Omental fat pad (tissue), 4 donors: ENCODE measurements at places on chromosomes 5 and 9.

DNA sequence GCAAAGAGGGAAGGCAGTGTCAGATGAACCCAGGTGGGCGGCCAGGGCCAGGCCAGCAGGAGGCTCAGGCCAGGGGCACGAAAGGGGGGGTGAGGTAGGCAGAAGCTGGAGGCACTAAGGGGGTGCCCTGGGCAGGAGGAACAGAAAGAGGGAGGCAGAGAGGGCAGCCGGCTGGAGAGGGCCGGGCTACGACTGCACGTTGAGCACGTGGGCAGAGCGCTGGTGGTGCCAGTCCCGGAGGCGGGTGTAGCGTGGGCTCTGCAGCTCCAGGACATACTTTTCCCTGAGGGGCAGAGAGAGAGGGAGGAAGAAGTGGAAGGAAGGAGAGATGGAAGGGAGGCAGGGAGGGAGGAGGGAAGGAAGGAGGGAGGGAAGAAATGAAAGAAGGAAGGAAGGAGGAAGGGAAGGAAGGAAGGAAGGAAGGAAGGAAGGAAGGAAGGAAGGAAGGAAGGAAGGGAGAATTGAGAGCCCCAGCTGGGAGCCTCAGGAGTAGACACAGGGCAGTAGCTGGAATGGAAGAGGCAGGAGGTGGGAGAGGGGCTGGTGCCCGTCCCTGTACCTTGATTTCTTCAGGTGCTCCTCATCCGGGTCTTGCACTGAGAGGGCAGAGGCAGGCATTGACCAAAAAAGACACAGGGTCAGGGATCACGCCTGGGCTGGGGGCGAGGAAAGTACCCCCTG is 7.0 kb downstream of the PDLIM7 start:
- no peak for DNase-seq

DNA sequence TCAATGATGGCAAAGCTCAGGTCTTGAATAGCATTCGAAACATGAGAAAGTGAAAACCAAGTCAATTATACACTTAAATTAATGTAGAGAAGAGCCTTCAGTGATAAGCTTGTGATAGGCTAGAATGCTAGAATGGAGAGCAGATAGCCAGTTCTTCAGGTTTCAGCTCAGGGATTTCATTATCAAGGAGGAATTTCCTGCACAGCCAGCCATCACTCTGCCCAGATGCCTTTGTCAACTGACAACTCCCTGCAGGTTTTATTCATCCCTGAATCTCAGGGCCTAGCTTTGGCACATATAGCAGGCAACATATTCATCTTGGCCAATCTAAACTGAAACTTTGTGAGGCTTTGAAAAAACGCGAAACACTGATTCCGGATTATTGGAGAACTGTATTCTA is 199.3 kb upstream of the CDH6 start:
- DNase-seq: no peak

GRCh38 chr9:100679834-100680233 is 102.0 kb downstream of the CAVIN4 start:
- no peak for DNase-seq

GRCh38 chr9:69527454-69527853 is 144.7 kb downstream of the APBA1 start:
- DNase-seq: no peak

GRCh38 chr5:108858959-108859358 is 111.3 kb downstream of the FER start:
- DNase-seq: no peak

DNA sequence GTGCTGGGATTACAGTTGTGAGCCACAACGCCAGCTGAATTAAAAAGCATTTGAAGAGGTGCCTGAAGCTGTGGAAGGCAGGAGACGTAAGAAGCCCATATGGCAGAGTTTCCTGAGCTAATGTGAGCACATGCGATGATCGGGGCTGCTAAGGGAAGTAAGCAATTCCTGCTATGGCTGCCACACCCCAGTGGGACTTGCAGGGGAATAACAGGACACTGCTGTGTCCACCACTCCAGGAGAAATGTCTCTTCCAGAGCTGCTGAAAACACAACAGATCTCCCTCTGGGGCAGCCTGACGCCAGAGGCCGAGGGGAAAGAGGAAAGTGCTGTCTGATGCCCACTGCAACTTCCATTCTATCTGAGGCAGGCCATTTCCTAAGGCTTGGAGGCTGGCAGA is 46.2 kb upstream of the ANKRD55 start:
- no peak for DNase-seq

DNA sequence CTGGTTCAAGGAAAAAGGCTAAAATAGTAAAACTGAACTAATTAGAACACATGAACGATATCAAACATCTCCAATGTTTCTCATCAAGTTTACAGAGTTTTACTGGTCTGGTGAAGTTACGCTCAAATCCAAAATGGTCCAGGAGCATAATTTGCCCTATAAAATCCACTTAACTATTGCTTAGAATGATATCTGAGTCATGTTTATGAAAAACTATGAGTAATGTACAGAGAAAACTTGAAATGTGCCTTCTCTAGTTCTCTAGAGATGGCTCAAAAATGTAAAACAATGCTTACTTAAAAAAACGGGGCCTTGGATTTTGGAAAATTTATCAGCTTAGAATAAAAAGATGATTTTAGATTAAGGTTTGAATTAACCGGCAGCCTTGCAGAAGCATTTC is 108.1 kb downstream of the FBXW11 start:
- no peak for DNase-seq

DNA sequence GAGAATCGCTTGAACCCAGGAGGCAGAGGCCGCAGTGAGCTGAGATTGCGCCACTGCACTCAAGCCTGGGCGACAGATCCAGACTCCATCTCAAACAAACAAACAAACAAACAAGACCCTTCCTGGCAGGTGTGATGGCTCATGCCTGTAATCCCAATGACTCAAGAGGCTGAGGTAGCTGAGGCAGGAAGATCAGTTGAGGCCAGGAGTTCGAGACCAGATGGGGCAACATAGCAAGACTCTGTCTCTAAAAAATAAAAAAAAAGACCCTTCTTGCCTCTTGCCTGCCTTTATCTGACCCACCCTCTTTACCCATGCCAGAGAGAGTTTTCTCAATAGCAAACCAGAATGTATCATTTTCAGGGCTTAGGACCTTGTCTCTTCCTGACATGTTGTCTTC is 8.8 kb upstream of the PANK3 start:
- no peak for DNase-seq

GRCh38 chr5:174420651-174421407 is 303.6 kb upstream of the MSX2 start:
- no peak for DNase-seq

DNA sequence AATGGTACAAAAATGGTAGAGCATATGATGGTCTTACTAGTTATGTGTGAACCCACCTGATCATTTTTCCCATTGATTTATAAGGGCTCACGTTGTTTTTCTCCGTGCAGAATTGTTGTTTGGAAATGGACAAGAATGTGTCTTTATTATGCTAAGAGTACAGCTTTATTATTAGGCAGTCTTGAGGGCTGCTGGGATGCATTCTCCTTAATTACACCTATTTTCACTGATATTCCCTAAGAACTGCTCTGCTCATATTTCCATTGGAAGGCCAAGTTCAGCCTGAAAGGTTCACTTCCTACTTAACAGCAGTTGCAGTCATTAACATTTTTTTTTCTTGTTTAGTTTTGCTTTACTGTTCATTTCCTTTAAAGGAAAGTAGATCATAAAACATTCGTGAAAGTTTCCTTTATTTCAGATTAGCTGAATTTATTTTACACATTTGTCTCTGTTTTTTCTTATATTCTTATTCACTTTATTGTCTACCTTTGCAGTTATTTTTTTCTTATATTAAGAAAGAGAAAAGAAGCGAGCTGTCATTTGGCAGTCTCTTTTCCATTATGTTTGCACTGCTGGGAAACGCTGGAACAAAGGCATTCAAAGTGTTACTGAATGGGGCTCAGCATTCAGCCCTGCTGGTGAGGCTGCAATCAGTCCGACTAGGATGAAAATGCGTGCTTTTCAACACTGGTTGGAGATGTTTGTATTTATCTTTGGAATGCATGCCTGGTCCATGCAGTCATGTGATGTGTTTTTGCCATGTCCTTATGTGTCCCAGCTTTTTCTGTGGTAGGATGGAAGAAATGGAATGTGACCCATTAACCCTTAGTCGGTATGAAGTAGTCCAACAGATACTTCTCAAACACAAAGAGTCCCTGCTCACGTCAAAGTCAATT is 602.7 kb upstream of the ZNF608 start:
- no peak for DNase-seq

GRCh38 chr5:121292664-121293063 is 559.0 kb upstream of the FTMT start:
- no peak for DNase-seq

- DNase-seq: no peak
Measured at GRCh38 chr5:157718519-157718918, 12.7 kb upstream of the THG1L start.

- no peak for DNase-seq
Measured at GRCh38 chr9:37486256-37486615, 488 bp downstream of the POLR1E start.

- no peak for DNase-seq
Measured at GRCh38 chr5:142211918-142212317, 103.3 kb downstream of the NDFIP1 start.

DNA sequence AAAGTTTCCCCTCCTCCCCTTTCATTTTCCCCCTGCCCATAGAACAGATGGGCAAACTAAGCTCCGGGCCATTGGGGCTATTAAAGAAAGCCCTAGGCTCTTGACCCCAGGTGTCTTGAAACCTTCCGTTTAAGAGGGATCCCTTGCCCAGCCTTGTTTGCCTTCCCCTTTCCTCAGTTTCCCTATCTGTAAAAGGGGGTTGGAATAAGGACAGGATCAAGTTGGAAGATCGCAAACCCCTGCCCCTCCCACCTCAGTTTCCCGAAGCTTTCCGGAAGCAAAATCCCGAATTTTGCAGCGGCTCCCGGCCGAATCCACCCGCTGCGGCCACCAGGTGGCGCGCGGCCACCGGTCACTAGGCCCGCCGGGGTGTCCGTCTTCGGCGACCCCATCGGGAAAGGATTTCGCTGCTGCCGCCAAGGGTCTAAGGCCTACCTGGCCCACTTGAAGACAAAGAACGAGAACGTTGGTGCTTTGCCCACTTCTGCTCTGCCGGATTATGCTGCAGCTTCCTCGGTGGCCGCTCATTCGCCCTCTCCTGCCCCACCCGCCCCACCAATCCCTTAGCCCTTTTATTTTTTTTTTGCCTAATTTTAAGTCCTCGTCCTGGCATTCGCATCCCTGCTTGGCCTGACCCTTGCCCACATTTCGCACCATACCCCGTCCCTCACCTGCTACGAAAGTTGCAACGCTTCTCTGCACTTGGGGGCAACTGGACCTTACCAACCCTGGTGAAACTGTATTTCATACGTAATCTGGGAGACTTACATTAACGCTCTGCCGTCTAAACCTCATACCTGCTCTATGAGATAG is 962 bp upstream of the NR6A1 start:
- no peak for DNase-seq

GRCh38 chr5:168570490-168571328 is 8.5 kb downstream of the PANK3 start:
- no peak for DNase-seq

DNA sequence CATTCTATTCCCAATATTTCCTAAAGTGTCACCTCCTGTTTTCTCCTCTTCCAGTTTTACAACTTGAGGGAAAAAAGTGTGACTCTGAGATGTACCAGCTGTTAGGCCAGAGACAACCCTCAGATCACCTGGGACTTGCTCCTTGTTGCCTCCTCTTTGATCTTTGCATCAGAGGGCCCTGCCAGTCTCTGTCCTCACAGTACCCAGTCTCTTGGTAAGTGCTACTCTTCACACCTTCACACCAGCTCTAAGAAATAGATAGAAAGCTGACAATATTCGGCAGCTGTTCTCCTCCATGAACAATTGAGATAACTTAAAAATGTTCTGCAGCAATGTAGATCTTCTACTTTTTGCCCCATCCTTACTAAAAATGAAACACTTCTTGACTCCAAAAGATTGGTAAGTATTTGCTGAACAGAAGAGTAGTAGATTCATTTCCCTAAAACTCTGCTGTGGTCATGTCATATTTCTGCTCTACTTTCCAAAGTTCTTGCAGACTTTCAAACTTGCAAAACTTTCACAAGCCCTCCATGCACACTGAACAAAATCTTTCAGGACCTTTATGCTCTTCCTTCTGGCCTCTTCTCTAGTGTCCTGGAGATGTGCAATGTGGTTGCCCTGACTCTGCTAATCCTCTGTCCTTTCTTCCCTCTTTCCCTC is 188.6 kb downstream of the SNX18 start:
- DNase-seq: no peak

GRCh38 chr9:7816021-7816420 is 16.4 kb upstream of the DMAC1 start:
- DNase-seq: no peak

DNA sequence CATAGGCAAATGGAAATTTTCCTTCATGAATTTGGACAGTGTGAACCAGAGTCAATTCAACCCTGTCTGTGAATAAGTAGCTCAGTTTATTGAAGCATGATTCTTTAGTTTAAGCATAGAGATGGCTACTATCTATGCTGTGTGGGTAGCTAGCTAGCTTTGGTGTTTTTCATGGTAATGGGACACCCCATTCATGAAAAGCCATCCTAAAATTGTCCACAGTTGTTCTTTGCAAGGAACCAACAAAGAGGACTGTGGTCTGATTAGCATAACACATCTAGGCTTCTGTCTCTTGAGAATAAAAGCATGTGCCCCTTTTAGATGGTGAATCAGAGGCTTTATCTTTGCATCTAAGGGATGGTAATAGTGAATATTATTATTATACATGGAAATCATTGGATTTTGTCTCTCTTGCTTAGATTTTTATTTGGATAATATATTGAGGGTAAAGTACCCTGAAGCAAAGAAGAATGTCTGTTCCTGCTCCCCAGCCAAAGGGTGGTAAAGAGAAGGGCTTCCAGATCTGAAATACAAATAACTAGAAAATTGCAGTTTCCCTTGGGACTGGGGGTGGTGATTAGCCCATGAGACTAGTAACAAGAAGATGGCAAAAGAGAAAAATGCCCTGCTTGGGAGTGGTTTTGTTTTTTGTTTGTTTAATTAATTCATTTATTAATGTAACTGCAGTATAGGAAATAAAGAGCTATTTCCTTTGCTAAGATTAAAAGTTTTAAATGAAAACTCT is 624.2 kb upstream of the ZNF608 start:
- DNase-seq: no peak
